ENCODE measurements at places on chromosomes 12 and 14. TPM values are rescaled to one million over a fixed set of nuclear protein-coding genes. Genes with fewer than 3 reads are reported as not detected.

The SLCO1B1 gene
- 0.46 TPM for total RNA-seq

The C12orf43 gene
- 23.3 TPM for total RNA-seq

The KLRG1 gene
- 1.5 TPM for total RNA-seq

The CDKN1B gene
- total RNA-seq, result 12.8 TPM

The CLEC4D gene
- total RNA-seq, result not detected

The CBLN3 gene
- total RNA-seq, result 1.7 TPM

The SYNE3 gene
- total RNA-seq, result 1.0 TPM
